Kidney capillary endothelial cell (primary cell): ENCODE measurements at places on chromosomes 4 and X.
A peak's percentile ranks its signal among the peaks of the same experiment; 100 is the strongest.

DNA sequence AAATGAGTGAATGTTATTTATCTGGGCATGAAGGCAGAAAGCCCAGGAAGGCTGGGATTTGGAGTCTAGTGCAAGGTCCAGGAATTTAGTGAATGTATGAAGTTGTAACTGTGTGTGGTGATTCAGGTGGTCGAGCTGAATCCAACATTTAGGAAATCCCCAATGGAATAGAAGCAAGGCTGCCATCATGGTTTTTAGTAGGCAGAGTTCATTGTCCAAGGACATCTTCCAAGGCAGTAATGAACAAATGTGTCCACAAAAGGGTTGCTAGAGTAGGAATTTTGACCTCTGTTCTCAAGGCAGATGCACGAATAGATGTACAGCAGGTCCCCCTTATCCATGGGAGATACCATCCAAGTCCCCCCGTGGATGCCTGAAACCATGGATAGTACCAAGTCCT, 42.9 kb upstream of the ACSL1 start:
- no peak for DNase-seq

DNA sequence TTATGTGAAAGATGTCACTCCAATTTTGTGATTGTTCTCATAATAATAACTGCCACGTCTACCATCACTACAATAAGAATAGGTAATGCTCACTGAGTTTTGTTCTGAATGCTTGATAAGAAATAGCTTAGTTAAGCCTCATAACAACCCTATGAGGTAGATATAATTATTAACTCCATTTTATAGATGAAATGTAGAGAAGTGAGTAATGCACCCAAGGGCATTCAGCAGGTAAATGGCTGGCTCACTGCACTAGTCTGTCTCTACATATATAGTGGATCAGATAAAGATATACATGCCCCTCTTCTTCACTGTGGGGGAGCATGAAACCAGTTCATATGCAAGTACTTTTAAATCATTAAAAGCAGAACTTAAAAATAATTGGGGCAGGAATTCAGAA, 65.8 kb upstream of the SLC4A4 start:
- no peak for DNase-seq

DNA sequence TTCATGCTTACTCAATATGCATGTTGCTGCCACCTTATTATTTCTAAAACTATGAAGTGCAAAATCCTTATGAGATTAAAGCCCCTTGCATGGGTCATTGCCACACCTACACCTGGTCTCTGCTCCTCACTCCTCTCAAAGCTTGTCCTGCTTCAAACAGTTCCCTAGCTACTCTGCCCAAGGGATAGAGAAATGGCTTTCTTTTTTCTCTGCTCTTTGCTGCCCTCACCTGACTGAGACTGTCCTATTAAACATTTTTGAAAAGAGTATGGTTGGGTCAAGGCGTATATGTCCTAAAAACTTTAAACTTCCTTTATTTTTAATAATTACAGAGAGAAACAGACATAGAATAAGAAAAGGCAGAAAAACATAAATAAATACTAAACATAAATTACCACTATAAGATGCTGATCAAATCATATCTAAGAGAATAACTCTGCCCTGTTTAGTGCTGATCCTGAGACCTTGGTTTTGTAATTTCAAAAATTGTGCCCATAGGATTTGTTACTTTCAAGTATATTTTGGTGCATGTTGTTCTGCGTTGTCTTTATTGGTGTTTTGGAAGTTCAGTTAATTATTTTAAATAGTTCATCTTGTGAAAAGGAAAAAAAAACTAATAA, 704.9 kb upstream of the PABPC4L start:
- DNase-seq: peak; percentile 21

DNA sequence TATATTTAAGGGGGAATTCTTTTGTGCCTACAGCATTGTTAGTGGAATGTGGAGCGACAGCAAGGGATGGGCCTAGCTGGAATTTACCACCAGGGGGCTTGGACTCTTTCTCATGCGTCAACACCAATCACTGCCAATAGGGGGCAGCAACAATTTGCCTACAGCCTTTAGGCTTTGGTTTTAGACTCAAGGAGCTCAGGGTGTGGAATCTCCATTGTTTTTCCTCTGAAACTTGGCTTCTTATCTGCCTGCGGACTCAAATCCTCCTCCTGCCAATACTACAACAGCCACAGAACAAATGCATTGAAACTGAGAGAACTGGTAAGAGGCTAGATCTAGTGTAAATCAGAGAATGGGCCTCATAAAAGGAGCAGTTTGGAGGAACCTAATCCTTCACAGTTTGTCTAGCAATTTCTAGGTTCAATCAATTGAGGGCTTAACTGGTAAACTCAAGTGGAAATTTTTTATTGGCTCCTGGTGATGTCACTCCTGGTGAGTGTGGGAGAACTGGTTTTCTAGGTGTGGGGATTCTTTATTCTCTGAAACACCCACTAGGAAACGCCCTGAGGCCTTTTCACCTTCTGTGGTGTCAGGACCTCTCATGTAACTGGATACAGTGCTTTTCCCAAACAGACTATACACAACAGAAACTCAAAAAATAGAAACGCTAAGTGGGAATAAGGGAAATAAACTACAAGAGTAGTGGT, 27.9 kb upstream of the TMSB4X start:
- peak; percentile 71 for DNase-seq

DNA sequence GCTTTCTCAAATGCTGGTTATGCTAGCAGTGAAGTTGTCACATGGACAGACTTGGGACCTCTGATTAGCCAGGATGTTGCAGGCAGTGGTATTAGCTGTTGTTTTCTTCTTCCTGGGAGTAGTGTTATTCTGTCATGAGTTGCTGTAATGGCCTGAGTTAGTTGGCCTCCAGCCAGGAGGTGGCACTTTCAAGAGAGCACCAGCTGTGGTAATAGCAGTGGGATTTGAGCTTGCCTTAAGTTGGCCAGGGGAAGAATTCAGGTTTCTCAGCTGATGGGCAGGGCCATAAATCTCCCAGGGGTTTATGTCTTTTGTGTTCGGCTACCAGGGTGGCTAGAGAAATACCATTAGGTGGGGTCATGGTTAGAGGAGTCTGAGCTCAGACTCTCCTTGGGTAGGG, 132.6 kb downstream of the GLUD2 start:
- DNase-seq: no peak

DNA sequence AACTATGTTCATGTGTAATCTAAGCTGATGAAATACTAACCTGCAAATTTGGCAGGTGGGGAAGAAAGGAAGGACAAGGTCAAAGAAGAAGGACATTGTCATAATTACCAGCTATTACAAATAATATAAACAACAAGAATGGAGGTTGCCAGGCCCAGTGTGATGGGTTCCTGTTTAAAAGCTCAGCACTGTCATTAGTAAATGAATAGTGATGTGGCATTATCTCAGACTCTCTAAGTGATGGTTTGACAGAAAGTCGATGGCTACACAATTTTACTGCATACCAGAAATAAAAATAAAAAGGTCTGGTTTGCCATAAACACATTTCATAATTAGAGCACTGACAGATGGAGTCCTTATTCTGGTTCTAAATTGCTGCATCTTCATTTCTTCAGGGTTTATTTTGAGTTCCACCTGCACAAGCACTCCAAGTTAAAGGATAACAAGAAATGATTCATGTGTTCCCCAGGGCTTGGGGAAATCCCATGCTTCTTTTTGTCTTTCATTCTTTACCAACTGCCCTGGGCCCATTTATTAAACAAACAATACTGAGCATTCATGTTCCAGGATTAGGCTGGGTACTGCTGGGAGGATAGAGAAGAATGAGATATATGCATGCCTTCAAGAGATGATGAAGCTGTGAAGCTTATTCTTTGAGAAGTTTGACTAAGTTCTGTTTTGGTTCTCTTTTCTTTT, 367.8 kb upstream of the RASGEF1B start:
- no peak for DNase-seq

DNA sequence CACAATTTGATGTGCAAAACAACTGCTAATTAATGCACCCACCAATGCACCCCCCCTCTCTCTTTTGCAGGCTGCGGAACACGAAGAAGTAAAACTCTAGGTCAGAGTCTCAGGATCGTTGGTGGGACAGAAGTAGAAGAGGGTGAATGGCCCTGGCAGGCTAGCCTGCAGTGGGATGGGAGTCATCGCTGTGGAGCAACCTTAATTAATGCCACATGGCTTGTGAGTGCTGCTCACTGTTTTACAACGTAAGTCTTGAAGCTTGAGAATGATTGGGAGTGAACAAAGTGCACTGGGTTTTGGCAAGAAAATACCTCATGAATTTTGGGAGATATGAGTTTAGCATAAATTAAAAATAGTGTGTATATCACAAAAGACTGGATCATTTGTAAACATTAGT, 28.9 kb downstream of the TMPRSS11E start:
- DNase-seq: no peak

GRCh38 chr4:80035336-80035735, 37.7 kb downstream of the ANTXR2 start:
- peak; percentile 55 for DNase-seq

- DNase-seq: no peak
Observed at GRCh38 chr4:186151499-186151898, 39.9 kb upstream of the CYP4V2 start.

GRCh38 chr4:169305173-169305572, 34.4 kb upstream of the SH3RF1 start:
- no peak for DNase-seq

DNA sequence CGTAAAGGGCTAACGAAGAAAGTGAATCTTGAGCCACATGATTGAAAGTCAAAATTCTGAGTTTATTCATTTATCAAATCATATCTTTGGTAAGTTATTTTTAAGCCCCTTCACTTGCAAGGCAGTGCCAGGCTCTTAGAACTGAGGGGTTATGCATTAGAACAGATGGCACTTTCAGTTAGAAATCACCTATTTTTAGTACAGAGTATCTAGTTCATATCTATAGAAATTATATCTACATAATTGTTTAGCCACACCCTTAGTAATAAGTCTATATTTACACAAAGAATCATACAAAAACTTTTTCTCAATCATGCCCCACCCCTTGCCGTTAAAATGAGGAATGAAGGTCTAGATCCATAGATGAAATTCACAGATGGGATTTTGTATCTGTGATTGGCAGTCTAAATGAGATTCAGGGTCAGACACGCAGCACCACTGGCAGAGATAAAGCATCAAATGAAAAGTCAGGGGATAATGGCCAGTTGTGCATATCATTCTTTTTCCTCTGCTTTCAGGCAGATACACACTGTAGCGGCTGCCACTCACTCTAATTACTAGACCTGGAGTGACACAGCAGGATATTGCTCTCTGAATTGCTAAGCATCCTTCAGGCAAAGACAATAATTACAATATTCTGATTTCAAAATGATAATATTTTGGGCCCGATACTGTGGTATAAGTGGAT, 440.5 kb downstream of the MAPK10 start:
- DNase-seq: no peak

DNA sequence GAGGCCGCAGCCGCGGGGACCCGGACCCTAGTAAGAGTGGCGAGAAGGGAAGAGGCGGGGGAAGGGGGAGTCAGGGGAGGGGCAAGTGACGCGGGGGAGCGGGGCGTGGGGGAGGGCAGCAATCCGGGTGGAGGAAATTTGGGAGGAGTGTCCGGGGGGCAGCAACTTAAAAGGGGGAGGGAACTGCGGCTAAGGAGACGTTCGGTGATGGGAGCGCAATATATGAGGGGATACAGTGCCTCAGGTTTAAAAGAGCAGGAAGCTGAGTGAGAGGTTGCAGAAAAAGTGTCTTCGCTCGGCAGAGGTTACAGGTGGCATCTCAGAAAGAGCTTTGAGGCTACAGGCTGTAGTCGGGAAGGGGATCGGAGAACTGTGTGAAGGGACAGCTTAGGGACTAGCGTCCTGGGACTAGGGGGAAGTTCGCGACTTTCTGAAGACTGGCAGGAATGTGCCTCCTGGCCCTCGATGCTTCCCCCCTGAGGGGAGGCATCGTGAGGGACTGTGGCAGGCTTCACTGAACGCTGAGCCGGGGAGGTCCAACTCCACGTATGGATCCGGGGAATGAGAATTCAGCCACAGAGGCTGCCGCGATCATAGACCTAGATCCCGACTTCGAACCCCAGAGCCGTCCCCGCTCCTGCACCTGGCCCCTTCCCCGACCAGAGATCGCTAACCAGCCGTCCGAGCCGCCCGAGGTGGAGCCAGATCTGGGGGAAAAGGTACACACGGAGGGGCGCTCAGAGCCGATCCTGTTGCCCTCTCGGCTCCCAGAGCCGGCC, 519 bp downstream of the FOXO4 start:
- no peak for DNase-seq

DNA sequence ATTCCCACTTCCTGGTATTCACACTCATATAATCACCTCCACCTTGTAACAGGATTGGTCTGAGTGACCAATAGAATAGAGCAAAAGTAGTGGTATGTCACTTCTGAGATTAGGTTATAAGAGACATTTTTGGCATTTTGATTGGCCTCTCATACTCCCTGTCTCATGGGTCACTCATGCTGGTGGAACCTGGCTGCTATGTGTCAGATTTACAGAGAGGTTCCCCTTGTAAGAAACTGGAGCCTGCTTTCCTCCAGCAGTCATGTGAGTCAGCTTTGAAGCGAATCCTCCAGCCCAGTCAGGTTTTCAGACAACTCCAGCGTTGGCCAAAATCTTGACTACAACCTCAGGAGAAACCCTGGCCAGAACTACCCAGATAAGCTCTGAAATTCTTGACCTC, 2.6 kb upstream of the OTUD4 start:
- no peak for DNase-seq

- no peak for DNase-seq
Observed at GRCh38 chrX:31604629-31605221, 532.9 kb upstream of the FTHL17 start.

DNA sequence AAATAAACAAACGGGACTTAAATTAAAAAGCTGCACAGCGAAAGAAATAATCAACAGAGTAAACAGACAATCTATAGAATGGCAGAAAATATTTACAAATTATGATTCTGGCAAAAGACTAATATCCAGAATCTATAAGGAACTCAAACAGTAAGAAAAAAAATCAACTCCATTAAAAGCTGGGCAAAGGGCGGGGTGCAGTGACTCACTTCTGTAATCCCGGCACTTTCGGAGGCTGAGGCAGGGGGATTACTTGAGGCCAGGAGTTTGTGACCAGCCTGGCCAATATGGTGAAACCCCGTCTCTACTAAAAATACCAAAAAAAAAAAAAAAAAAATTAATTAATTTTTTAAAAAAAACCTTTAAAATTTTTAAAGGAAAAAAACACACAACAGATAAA, 109.0 kb downstream of the ATP11C start:
- no peak for DNase-seq

DNA sequence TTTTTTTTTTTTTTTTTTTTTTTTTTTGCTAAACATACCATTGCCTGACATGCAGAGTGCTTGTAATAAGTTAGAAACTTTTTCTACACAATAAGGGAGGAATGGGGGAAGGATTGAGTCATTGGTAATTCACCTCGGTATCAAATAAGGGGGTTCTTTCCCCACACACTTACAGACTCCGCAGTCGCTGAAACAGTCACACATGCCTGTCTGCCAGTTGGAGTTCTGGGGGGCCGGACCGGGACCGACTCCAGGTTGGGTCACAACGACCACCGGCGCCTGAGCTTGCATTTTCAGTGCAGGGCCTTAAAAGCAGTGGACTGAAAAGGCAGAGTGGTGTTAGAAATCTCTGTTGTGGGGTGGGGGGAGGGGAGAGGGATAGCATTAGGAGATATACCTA, 6.9 kb downstream of the PLAC8 start:
- no peak for DNase-seq

GRCh38 chrX:101071582-101071981, 7.1 kb upstream of the TMEM35A start:
- DNase-seq: no peak

GRCh38 chr4:31727030-31727429, 1006.9 kb downstream of the PCDH7 start:
- no peak for DNase-seq
